Heart left ventricle (tissue), 16 donors: ENCODE measurements at places on chromosomes 6 and 20. TPM values are rescaled to one million over a fixed set of nuclear protein-coding genes. Genes with fewer than 3 reads are reported as not detected.
A peak's percentile ranks its signal among the peaks of the same experiment; 100 is the strongest.

GRCh38 chr6:131587909-131588308 lies 14.9 kb downstream of the ARG1 start:
- no peak for DNase-seq

DNA sequence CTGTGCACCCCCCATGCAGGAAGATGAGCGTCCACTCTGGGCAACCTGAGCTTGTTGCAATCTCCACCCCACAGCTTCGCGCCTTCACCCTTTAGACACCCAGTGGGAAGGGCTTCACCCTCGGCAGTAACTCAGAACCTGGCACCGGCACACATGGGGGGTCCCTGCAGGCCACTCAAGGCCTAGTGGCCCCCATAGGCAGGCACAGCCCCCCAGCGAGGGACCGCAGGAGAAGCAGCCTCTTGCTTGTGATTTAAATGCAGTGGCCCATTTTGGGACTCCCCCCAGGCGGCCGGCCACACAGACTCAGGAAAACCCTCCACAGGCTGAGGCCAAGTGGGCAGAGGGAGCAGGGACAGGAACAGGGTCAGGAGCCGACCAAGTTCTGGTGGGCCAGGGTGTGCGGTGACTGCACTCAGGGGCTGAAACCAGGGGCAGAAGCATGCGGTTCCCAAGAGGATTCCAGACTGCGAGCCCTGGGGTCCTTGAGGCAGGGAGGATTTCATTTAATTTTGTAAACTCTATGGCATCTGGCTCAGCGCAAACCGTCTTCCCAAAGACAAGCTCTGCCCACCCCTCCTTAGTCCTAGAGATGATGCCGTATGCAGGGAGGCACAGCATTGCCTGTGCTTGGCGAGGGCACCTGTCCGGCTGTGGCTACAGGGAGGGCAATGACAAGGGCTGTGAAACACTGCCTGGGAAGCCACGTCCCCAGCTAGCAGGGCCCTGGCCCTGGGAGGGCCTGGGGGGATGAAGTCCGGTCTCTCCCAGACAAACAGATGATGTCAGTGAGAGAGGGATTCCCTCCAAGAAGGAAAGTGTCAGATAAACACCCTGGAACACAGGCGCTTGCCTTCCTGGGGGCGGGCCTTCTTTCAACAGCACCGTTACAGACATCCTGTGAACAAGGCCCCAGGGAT lies 52.9 kb upstream of the GPR31 start:
- DNase-seq, result peak; percentile 26

DNA sequence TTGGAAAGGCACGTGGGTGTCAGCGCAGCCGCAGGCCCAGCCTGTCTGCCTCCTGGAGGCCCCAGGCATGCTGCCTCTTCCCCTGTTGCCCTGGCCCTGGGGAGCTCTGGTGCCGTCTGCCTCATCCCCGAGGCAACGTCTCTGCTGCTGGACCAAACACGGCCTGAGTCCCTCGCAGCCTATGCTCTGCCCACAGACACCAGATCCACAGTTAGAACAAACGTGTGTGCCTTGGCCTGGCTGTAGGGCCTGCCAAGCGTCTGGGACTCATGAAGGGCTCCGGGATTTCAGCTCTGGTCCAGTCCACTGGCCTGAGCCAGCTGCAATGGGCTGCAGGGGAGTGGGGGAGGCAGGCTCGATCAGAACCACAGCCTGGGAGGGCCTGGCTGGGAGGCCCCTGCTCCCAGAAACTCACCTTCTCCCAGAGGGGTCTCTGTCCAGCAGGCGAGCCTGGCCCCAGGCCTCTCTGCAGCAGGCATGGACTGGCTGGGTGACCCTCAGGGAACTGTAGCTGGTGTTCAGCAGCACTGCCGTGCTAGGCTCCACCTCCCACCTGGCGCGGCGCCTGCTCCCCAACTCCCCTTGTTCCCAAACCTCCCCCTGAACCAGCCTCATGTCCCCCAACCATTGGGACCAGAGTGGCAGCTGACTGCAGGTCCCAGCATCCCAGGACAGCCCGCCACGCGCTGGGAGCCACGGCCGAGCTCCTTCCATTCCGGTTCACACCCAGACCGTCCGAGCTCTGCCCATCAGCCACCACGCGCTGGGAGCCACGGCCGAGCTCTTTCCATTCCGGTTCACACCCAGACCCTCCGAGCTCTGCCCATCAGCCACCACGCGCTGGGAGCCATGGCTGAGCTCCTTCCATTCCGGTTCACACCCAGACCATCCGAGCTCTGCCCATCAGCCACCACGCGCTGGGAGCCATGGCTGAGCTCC lies 197.0 kb downstream of the DLL1 start:
- peak; percentile 62 for DNase-seq

DNA sequence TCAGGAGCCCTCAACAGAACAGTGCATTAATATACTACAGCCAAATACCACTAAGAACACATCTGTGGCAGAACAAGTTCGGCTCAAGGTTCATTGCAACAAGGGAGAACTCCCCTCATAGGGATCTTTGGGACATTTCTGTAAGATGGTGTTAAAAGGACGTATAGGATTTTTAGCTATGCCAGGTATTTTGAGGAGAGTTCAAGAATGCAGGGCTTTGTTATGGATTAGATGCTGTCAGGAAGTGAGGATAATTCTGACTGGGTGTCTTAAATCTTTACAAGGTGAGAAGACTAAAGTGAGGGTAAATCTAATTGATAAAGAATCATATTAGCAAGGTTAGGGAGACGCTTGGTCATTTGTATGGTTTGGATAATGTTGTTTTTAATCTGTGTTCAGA lies 83.7 kb upstream of the AHI1 start:
- no peak for DNase-seq

DNA sequence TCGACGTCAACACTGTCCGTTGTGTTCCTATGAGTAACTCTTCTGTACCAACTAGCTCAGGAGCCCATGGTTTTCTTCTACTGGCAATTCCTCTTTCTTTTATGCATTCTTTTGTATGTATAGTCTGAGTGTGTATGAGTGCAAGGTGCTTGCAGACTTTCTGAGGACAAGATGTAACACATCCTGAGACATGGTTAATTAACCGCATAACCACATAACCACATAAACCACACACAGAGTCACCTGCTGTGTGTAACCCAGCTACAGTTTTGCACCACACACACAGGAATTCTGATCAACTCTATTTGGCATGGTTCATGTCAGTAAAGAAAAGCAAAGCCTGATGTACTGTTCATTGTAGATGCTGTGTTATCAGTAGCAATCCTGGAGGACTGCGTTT lies 98.6 kb downstream of the DACT2 start:
- DNase-seq, result no peak

DNA sequence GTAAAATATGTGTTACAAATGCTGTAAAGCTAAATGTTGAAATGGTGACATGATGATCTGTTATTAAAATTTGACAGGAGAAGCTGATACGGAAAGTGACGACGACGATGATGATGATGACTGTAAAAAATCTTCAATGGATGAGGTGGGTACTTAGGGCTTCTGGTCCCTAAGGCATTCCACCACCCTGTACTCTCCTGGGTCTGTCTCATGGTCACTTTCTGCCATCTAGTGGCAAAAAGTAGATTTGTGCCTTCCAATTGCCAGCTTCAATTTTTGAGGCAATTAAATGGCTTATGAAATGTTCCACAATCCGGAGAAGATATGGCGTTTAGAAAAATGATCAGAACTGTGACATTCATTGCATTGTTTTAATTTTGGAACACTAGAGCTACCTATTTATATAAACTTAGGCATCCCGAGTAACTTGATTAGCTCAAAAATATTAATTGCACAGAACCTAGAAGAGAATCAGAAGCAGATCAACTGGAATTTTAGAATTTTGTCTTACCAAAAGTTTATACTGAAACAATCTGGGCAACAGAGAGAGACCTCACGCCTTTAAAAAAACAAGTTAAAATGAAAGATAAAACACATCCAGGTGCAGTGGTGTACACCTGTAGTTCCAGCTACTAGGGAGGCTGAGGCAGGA lies 346.5 kb upstream of the PLCB4 start:
- DNase-seq, result no peak

DNA sequence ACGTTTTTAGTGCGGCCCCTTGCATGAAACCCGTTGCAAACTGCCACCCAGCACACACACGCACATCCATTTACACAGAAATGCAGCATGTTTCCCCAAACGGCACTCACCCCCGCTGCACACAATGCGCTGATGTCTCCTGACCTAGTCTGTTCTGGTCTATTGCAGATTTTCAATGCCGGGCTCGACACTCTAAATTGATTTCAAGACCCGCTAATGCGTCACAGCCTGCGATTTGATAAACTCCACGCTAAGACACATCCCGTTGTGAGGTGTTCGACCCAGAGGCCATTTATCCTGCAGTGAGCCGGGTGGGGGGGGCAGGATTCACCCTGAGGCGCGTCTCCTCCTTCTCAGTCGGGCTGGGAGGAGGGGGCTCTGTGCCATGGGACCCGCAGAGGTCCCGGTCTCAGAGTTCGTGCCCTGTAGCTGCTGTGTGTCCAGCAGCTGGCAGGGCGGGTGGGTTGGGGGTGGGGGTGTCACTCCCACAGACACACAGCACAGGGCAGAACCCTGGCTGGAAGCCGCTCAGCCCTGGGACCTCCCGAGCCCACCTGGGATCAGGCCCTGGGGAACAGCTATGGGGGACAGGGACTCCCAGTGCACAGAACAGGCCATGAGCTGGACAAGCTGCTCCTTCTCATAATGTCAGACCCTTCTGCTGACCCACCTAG lies 367.9 kb downstream of the PREX1 start:
- no peak for DNase-seq

GRCh38 chr6:166025149-166025898 lies 142.3 kb downstream of the TBXT start:
- no peak for DNase-seq

DNA sequence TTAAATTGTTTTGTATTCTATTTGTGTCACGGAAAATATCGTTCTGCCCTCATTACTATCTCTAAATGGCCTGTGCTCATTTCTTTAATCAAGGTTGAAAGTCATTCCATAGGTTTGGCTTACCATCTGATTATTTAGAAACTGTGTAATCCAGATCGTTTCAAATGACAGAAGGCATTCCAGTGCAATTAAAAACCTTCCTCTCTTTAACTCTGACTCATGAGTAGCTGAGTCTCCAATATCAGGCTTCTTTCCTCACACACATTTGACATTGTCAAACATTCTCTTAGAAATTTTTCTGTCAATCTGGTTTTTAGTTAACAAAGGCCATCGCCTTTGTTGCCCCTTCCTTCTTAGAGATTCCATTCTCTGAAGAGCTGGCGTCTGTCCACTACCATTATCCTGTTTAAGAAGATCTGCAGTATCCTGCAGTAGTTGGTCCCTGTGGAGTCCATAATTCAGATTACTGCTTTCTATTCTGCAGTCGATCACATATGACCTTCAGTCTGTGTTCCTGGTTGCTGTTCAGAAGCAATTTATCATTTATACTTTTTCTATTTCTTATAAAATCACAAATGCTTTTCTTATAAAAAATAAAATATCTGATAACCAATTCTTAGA lies 3.9 kb upstream of the TRDN start:
- no peak for DNase-seq

- no peak for DNase-seq
Measured at GRCh38 chr20:23565503-23566045, 2.7 kb downstream of the CST9L start.

GRCh38 chr6:169724494-169725124 lies at the start of gene PHF10:
TSS of gene PHF10 (minus strand) at chr6:169724500. CDS start at chr6:169723931, 569 bp downstream.
- DNase-seq, result peak; percentile 54

DNA sequence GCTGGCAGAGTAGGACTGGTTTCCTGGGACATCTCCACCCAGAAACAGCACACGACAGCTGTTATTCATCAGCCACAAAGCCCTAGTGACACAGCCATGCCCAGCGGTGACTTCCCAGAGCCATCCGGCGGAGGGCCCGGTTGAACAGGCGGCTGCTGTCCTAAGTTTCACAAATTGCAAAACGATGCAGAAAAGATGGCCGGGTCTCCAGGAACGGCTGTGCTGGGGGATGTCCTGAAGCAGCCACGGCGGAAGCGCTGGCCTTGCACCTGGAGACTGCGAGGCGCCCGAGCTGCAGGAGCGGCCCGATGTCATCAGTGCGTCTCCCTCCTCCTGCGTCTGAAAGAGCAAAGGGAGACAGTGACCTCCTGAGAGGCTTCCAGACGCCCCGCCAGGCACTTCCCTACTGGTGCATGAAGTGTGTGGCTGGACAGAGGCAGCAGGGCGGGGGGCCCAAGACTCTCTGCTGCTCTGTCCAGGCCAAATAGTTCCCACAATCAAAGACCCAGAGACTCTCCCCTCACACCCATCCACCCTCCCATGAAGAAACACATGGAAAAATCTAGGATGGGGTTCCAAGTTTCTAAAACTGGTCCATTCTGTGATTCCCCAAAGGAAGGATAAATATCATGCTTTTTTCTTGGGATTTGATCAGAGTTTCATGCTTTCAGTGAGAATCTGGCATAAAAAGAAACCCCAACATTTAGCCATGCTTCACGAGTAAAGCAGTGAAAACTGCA lies 44.0 kb downstream of the SSR1 start:
- no peak for DNase-seq

The DUSP15 gene
- 5.4 TPM for polyA plus RNA-seq

GRCh38 chr6:149265945-149266344 lies 51.6 kb upstream of the TAB2 start:
- DNase-seq, result no peak

DNA sequence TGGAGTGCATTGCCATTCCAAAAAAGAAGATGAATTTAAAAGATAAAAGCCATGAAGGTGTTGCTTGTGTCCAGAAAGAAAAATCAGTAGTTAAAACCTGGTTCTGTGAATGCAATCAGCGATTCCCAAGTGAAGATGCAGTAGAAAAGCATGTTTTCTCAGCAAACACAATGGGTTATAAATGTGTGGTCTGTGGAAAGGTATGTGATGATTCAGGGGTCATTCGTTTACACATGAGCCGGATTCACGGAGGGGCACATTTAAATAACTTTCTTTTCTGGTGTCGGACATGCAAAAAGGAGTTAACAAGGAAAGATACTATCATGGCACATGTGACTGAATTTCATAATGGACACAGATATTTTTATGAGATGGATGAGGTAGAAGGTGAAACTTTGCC lies 24.7 kb upstream of the BAG2 start:
- no peak for DNase-seq

The NRSN1 gene
- polyA plus RNA-seq, result not detected
